Fibroblast of skin of right biceps (primary cell): ENCODE measurements at places on chromosomes 2 and 18.
A peak's percentile ranks its signal among the peaks of the same experiment; 100 is the strongest.

GRCh38 chr2:145957929-145958328, 1438.0 kb upstream of the ZEB2 start:
- DNase-seq = peak; percentile 4

DNA sequence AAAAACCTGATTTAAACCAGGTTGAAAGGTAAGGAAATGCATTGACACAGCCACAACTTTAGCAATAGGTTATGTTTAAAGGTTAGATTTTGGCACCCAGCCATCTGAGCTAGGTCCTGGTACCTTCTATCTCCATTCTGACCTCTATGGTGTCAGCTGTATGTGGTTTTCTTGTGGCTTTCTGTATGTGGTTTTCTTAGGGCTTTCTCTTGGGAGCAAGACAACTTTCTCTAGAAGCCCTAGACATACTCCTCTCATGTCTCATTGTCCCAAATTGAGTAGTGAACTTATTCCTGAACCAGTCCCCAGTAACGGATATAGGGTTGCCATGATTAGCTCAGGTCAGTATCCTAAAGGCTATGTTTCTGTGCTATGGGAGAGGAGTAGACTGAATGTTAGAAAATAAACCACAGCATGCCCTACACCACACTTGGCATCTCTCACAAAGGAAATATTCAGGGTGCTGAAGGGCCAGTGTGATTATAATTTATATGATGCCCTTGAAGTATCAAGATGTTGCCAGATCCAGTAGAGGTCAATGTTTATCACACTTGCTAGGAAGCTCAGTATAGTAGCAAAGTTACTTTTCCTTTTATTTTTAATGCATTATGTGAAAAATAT, 176.1 kb downstream of the CAPN13 start:
- peak; percentile 52 for DNase-seq

- DNase-seq = peak; percentile 62
Measured at GRCh38 chr18:74190086-74190485, 41.8 kb downstream of the TIMM21 start.

- no peak for DNase-seq
Measured at GRCh38 chr2:99634234-99634633, 144.4 kb upstream of the REV1 start.

GRCh38 chr2:241898463-241899270, 29.1 kb downstream of the RTP5 start:
- no peak for DNase-seq

GRCh38 chr2:11809586-11810236, 63.3 kb downstream of the LPIN1 start:
- DNase-seq = no peak

DNA sequence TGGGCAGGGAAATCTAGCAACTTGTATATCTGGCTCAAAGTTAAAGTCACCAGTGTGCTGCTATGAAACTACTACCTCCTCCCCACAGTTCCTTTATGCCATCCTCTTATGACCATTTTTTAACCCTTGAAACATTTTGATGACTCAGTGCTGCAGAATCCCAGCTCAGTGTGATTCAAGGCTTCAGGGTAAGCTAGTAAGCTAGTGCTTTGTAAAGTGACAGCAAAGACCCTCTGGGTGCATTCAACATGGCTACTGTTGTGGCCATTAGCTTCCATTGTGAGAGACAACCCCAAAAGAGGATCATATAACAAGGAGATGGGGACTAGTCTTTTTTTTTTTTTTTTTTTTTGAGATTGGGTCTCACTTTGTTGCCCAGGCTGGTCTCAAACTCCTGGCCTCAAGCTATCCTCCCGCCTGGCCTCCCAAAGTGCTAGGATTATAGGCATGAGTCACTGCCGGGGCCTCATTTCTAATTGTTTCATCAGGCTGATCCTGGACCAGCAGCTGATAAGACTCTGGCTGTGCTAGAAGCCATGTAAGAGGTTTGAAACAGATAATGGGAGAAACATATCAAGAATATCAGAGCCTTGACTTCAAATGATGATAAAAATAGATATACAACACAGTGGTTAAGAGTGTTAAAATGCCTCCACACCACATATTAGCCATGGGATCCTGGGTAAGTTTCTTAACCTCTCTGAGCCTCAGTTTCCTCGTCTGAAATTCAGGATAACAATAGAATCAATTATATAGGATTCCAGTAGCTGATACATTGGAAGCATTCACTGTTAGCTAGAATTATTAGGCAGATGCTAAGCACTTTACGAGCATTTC, 65.7 kb upstream of the RTN4 start:
- peak; percentile 90 for DNase-seq

GRCh38 chr2:219010162-219010756, 17.0 kb upstream of the CRYBA2 start:
- no peak for DNase-seq

DNA sequence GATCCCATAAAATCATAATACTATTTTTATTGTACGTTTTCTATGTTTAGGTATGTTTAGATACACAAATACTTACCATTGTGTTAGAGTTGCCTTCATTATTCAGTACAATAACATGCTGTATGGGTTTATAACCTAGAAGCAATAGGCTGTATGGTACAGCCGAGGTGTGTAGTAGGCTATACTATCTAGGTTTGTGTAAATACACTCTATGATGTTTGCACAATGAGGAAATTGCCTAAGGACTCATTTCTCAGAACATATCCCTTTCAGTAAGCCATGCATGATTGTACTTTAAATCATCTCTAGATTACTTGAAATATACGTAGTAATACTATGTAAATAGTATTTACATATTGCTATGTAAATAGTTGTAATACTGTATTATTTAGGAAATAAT, 156.7 kb downstream of the CDCA7 start:
- DNase-seq = no peak

DNA sequence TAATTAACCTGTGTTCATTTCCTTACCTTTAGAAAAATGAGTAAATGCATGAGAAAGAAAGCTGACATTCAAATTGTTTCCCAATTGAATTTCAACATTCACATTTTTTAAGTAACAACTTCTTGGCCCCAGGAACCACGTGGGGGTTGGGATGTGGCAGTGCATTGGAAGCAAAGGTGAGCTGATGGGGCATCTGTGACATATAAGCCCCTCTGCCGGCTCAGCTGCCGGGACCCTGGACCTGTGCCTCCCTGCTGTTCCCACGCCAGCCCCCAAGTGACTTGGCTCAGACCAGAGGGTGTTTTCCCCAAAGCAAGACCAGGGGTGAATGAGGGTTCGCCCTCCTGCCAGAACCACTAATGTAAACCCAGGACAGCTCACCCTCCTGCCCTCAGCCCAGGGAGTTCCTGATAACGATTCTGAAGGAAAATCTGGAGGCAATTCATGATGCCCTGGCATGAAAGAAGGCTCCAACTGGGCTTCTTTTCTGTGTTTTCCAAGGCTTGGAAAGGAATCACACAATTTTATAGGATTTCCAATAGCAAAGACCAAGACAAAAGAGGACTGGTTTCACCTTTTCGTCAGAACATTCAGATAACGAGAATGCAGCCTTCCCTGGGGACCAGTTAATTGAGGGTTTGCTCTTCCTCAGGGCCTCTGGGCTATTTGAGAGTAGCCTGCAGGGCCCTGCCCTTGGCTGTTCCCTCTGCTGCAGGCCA, 193.2 kb upstream of the TWIST2 start:
- DNase-seq = no peak

- no peak for DNase-seq
Measured at GRCh38 chr2:2876331-2877221, 501.0 kb downstream of the EIPR1 start.

DNA sequence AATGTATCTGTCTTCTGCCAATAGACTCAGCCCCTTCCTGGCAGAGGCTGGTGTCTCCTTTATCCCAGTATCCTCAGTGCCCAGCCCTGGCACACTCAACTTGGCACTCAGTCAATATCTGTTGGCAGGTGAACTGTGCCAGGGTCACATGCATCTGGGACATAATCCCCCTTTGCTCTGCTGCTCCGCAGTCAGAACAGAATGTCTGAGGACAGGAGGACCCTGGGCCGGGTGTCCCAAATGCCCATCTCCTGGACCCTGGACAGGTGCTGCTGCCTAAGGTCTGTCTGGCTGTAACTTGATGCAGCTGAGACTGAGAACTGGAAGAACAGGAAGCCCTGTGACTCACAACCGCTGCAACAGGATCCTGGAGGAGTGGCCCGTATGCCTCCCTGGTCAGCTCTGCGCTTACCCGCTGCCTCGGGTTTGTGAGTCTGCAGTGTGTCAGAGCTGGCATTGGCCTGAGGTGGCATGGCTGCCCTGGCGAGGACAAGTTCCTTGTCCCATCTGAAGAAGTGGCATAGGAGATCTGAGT, 11.4 kb downstream of the HK2 start:
- DNase-seq = peak; percentile 83

DNA sequence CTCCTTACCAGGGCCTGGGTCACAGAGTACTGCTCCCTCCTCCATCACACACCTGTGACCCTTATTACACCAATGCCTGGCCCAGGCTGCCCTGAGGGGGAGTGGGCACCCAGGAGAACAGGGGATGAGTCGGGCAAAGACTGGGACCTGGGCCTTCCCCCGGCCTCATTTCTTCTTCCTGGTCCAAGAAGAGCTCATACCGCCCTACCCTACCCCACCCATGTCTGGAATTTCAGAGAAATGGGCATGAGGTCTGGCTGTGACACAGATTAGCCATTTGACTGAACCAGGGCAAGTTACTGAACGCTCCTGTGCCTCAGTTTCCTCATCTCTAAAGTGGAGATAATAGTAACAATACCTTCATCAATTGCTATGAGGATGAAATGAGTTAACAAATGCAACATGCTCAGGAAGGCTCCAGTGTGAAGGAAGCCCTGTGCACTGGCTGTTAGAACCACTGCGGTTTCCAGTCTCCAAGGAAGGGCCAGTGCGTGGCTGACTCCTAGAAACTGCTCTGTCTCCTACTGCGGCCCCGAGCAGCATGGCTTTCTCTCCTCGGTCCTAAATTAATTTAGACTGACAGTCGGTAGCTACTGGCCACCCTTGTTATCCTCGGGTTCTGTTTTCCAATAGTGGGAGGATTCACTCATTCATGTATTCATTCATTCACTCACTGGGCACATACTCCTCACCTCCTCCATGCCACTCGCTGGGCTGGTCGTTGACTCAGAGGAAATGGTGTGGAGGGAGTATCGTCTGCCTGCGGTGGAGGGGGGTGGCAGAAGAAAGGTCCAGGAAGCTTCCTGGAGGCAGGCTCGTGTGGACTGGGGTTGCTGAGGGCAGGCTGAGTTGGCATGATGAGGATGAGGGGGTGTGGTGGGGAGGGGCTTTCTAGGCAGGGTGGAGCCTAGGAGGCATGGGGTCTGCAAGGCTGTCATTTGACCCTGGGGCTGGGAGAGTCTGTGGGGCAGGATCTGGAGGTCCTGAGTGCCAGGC, 175.6 kb downstream of the GLI2 start:
- DNase-seq = peak; percentile 54

GRCh38 chr2:47034973-47035609, 119.5 kb upstream of the MCFD2 start:
- peak; percentile 40 for DNase-seq

- peak; percentile 87 for DNase-seq
Measured at GRCh38 chr2:27992787-27993401, 102.4 kb downstream of the BABAM2 start.

- no peak for DNase-seq
Measured at GRCh38 chr2:59266453-59266852, 1025.3 kb upstream of the FANCL start.

- DNase-seq = peak; percentile 86
Measured at GRCh38 chr2:70977605-70978205, 725 bp upstream of the ANKRD53 start.

- DNase-seq = peak; percentile 77
Measured at GRCh38 chr2:9594366-9595054, 36.3 kb downstream of the YWHAQ start.

DNA sequence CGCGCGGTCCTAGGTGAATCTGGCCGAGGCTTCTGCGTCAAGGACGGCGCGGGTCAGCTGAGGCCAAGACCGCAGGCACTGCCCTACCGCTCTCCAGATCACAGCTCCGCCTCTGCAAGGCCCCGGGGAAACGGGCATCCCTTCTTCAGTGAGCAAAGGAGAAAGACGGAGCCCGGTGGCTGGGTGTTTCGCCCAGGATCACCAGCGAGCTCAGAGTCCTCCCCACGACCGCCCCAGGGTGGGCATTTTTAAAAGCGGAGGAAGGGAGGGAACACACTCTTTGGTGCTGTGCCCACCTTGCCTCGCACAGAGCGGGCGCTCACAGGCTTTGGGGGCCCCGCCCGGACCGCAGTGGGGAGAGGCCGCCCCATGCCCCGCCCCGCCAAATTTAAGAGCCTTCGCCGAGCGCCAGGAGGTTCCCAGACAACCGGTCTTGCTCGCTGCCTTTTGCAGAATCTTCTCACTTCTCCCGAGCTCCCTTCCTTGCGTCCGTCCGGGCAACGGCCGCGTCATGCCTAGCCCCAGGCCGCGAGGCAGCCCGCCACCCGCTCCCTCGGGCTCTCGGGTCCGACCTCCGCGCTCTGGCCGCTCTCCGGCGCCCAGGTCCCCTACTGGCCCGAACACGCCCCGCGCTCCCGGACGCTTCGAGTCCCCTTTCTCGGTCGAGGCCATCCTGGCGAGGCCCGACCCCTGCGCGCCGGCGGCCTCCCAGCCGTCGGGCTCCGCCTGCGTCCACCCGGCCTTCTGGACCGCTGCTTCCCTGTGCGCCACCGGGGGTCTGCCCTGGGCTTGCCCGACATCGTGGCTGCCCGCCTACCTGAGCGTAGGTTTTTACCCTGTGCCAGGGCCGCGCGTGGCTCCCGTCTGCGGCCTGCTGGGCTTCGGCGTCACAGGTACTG, at the start of gene NOTO:
Gene NOTO, plus strand, starts transcription at position 419 of the 899 bp plus-strand sequence. Its CDS starts 93 bp downstream, at position 512.
- DNase-seq = no peak

- DNase-seq = no peak
Measured at GRCh38 chr18:25164211-25164847, 187.6 kb downstream of the ZNF521 start.

DNA sequence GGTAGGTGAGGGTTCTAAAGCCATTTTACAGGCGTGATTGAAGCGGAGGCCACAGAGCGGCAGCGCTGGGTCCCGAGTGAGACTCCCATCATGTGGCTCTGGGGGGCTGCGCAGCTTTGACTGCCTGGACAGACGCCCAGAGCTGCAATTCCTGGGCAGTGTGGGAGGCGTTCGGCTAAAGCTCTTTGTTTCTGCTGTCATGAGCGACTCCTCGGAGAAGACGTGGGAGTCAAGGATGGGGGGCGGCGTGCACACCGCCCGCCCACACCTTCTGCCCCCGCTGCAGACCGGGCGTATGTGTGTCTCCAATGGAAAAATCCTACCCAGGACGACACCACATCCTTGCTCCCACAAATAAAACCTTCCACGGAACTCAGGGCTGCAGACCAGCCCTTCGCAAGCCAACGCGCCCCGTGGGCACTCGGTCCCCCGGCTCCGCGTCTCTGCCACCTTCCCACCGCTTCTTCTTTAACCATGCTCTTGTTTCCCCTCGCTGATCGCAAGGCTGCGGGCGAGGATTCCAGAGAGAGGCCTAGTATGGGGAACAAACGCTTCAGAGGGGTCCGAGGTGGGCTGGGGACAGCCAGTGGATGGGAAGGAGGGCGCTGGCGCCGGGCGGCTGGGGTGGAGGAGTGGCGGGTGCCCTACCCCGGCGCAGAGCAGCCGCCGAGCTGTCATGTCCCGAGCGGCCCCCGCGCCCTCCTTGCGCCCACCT, 680 bp upstream of the LBH start:
- DNase-seq = peak; percentile 80

GRCh38 chr2:16394072-16394985, 271.3 kb downstream of the CYRIA start:
- no peak for DNase-seq
